ENCODE measurements at places on chromosomes 16 and 17. TPM values are rescaled to one million over a fixed set of nuclear protein-coding genes. Genes with fewer than 3 reads are reported as not detected.

The WIPF2 gene
- total RNA-seq = 7.4 TPM

The RDM1 gene
- total RNA-seq = 2.5 TPM

DNA sequence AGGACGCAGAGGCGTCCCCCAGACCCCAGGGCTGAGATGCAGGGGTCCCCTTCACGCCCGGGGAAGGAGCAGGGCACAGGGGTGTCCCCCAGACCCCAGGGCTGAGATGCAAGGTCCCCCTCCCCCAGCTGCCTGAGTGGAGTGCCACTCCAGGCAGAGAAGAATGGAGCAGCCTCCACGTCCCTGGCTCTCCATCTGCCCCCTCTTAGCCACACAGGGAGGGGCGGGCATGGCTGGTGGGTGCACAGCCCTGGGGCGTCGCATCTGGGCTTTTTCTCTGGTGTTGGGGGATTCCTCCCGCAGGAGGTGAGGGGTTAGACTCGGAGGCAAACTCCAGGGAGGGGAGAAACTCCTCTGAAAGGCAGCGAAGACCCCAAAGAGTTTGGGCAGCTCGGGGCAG lies 17.5 kb downstream of the CIBAR2 start:
- no peak for DNase-seq

DNA sequence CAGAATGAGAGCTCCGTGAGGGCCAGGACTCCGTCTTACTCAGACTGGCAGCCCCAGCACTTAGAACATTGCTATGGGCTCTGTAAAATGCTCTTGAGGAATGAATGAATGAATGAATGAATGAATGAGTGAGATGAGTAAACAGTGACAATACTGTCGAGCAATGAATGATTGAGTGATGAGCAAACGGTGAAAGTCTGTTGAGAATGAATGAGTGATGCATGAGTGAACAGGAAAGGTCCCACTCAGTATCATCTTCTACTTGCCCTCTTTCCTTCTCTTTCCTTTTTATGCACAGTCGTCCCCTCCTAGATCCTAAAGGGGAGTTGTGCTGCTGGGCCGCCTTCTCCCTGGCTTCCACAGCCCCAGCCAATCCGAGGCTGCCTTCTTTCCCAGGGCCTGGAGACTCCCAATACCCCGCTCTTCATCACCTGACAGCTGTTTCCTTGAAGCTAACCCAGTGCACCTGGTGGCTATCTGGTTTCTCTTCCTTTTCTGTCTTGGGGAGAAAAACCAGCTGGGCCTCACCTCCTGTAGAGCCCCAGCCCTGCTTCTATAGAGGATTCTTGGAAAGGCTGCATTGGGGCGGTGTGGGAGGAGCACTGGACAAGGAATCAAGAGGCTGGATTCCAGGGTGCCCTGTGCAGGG lies 32.7 kb upstream of the CACNG1 start:
- DNase-seq = no peak

- no peak for DNase-seq
Measured at GRCh38 chr17:51142597-51142996, 10.8 kb upstream of the NME1 start.

The OR1F1 gene
- not detected for total RNA-seq

- no peak for DNase-seq
Measured at GRCh38 chr16:72975809-72976437, 72.0 kb downstream of the ZFHX3 start.

DNA sequence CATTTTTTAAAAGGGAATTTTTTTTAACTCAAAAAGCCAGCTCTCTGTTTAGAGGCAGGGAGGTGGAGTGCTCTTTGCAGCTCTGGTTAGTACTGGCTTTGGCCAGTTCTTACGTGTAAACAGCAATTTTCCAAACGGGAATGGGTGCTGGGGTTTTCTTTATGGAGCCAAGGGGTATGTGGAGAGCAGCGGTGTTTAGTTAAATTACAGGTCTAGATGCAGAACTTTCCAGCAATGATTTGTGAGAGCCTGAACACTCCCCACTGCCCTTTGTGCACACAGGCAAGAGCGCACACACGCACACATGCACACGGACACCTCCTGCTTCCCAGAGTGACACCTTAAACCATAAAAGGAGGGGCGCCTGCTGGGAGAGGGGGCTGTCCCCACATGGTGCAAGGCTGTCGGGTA lies 140.2 kb downstream of the MSI2 start:
- DNase-seq = no peak

The GPR179 gene
- total RNA-seq = not detected

DNA sequence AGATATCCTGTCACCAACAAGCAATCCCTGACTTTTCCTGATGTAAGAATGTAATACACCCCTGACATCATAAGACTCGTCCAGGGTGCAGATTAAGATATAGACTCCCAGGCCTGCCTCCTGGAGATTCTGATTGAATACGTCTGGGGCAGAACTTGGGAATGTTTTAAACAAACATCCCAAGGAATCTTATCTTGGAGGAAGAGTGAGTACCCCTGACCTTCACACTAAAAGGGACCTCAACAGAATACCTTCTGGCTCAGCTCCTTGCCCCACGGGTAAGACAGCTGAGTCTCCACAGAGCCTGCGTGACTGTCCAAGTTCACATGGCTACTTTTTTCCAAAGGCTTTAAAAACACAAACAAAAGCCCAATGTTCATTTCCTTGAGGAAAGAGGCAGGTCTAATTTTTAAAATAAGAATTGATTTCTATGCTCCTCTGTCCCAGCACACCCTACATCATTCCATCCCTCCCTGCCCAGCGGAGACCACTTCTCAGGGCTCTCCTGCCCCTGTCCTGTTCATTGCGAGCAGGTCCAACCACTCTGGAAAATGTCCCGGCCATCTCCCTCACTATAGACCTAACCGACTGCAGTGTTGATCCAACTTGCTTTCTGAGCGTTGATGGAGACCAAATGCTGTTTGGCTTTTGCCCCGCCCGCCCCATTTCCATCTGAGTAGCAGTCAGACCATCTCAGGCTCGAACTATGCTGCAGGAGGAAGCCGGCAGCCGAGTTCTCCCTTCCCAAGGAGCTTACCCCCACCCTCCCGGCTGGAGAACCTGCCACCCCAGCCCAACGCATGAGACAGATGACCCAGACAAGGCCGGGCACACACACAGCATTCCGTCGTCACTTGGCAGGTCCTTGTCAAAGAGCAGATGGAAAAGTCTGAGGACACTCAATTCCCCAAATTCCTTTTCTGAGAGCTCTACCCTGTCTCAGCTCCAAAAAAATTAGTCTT lies 44.1 kb upstream of the MYH10 start:
- DNase-seq = no peak

GRCh38 chr17:80790021-80790765 lies 201.4 kb upstream of the CHMP6 start:
- DNase-seq = no peak

The MAF gene
- not detected for total RNA-seq

GRCh38 chr16:5895137-5895536 lies 797.5 kb upstream of the EEF2KMT start:
- DNase-seq = no peak

- DNase-seq = peak; percentile 73
Measured at GRCh38 chr16:48366165-48367093, 18.8 kb downstream of the SIAH1 start.

The AARS1 gene
- 174 TPM for total RNA-seq

The ACSF2 gene
- total RNA-seq = 8.9 TPM

DNA sequence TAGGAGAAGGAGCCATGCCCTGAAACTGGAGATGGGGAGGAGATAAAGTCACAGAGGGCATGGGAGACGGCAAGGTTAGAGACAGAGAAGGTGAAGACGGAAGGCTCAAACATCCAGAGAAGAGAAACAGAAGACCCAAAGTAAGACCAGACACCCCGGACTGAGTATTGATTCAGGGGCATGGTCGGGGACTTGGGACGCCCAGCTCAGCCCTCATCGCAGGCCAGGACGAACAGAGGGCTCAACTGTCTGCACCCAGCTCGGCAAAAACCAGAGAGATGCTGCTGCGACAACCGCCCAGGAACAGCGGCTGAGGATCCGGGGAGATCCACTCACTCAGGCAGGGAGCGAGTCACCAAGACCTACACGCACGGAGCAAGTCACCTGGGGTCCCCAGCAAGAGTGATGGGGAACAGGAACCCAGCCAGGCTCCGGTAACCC lies 999 bp downstream of the XYLT1 start:
- peak; percentile 28 for DNase-seq
